ENCODE measurements at places on chromosomes 2 and 18.
A peak's percentile ranks its signal among the peaks of the same experiment; 100 is the strongest.

DNA sequence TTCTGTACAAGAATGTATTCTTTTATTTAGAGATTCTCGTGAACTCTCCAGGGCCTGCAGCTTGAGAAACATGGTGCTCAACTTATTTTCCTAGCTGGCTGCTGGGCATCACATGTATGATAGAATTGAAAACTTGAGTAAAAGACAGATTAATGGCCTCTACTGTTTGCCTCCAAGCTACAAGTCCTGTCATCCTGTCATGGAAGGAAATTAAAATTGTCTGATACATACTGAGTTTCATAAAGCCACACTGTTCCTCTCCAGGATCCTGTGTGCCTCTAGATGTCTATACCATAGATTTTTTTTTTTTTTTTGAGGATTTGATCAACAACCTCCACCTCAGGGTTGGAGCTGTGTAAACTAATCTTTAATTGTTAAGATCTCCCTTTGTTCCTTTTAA, 38.5 kb downstream of the UPP2 start:
- DNase-seq: no peak

DNA sequence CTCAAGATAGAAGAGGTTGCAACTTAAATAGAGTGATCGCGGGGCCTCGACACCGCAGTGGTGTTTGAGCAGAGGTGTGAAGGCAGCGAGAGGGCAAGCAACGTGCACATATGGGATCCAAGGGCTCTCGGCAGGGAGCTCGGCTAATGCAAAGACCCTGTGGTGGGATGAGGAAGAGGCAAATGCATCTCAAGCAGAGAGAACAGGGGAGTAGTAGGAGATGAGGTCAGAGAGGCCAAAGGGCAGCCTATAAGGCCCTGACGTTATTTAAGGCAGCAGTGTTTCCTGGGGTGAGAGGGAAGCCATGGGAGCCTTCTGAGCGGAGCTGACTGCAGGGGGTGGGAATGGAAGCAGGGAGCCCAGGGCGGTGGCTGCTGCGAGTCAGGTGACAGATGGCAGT, 74.5 kb downstream of the MRPS9 start:
- no peak for DNase-seq

GRCh38 chr2:7084601-7085000, 167.4 kb downstream of the RNF144A start:
- DNase-seq: no peak

- DNase-seq: no peak
Measured at GRCh38 chr2:201433394-201433995, 17.8 kb downstream of the TRAK2 start.

- no peak for DNase-seq
Measured at GRCh38 chr2:42854207-42854818, 61.9 kb upstream of the HAAO start.

DNA sequence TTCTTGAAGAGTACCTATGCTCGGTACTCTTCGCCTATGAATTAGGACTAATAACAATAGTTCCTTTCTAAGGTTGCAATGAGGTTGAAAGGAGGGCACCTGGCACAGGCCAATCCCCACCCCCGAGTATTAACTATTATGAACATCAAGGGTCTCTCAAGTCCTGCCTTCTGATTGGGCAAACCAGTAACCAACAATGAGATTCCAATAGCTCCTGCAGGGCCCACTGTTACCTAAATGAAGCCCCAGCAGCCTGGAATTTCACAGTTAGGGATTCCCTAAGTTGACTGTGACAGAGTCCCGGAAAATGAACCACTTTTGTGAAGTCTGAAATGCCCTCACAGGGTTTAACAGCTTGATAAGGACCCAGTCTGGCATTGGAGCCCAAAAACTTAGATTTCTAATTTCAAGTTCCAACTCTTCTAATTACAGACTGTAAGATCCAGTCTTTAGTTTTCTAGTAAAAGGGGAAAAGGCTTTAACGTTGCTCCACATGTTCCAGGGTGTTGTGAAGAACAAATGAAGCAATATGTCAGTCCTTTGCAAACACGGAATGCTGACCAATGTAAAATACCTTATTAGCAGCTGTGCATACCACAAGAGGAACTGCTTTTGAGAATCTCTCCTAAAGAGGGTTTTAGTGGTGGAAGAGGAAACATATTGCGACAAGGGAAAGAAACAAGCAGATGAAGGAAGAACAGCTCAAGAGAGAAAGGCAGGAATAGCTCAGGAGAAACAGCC, 277.7 kb upstream of the MAP2 start:
- DNase-seq: no peak

GRCh38 chr2:119943058-119943457, 69.8 kb upstream of the EPB41L5 start:
- no peak for DNase-seq

- peak; percentile 86 for DNase-seq
Measured at GRCh38 chr2:177396703-177397460, 4.3 kb downstream of the AGPS start.

GRCh38 chr2:165563468-165564225, 94.1 kb downstream of the CSRNP3 start:
- no peak for DNase-seq
